GM12892 (cell line): ENCODE measurements at places on chromosomes 5 and 9.

- no peak for DNase-seq
Measured at GRCh38 chr9:113178087-113178486, 27.3 kb downstream of the SLC31A2 start.

GRCh38 chr5:39661026-39661779, 236.4 kb upstream of the DAB2 start:
- DNase-seq = no peak

GRCh38 chr5:88230546-88231066, 38.0 kb downstream of the TMEM161B start:
- DNase-seq = no peak

DNA sequence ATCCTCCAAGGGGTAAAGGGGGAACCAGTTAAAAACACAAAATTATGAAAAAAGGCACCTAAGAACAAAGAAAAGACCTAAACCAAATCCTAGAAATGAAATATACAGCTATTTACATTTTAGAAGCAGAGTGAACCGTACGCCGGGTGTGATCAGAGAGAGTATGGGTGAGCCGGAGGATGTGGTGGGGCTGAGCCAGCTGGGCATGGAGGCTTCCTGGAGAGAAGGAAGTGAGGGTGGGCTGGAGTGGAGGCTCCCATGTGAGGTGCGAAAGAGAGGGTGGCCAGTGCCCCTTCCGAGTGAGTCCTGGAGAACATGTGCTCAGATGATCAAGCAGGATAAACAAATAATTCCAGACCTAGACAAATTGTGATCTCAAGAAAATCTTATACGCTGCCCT, 111.6 kb downstream of the CACNA1B start:
- DNase-seq = no peak

DNA sequence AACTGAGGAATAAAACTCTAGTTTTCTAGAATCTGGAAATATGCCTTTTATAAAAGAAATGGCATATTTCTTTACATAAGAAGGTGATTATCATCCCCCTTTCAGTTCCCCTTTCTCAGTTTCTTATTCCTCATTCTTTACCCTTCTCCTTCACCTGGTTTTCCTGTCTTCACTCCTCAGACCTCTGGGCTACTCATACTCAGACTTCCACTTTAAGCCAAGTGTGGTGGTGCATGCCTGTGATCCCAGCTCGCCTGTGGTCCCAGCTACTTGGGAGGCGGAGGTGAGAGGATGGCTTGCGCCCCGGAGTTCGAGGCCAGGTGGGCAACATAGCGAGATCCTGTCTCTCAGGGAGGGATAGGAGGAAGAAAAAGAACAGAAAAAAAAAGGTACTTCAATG, 57.2 kb downstream of the RANBP6 start:
- no peak for DNase-seq

GRCh38 chr5:86337667-86338460, 279.9 kb upstream of the COX7C start:
- no peak for DNase-seq

GRCh38 chr5:40334242-40334635, 345.5 kb upstream of the PTGER4 start:
- no peak for DNase-seq

- no peak for DNase-seq
Measured at GRCh38 chr9:74493512-74493911, 3.6 kb upstream of the RORB start.

- DNase-seq = no peak
Measured at GRCh38 chr5:148938522-148938882, 112.1 kb downstream of the ADRB2 start.

DNA sequence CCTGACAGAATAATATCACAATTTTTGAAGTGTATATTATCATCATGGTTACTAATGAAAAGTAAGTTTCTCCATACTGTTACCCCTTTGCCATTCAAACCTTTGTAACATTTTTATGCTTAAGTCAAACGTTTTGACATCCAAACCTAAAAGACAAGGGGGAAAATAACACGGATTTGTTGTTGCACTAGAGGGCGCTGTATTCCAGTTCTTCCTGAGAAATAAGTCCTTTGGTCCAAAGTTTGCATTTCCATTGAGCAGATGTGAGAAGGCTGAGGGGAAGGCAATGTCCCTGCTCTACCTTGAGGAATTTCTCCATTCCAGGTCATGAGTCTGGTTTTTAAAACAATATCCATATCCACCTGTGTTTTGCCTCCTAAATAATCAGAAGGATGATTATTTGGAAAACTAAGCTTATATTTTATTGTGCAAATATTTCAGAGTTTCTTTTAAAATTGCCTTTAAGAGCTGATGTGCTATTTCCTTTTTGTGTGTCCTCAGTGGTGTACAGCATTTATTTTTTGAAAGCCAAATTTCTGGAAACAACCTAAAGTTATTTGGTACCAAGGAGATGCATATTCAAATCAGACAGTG, 9.7 kb downstream of the LECT2 start:
- DNase-seq = no peak

GRCh38 chr5:128228521-128228920, 145.0 kb downstream of the SLC12A2 start:
- no peak for DNase-seq

GRCh38 chr9:70257991-70258691, 637 bp upstream of the SMC5 start:
- DNase-seq = peak; percentile 1

DNA sequence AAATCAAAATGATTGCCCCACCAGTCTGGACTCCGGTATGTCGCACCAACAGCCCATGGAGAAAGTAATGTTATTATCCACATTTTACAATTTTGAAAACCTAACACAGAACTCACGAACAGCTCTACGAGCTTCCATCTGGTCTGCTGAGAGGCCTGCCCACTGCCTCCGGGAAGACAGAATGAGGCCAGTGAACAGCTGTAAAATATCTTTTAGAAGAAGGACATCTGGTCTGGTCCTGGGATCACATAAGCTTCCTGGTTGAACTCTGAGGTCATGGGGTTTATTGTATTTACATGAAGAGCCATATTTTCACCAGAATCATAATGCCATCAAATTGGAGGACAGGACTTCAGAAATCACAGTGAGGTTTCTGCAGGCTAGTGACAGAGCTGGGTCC, 89.0 kb downstream of the FRMD3 start:
- no peak for DNase-seq

DNA sequence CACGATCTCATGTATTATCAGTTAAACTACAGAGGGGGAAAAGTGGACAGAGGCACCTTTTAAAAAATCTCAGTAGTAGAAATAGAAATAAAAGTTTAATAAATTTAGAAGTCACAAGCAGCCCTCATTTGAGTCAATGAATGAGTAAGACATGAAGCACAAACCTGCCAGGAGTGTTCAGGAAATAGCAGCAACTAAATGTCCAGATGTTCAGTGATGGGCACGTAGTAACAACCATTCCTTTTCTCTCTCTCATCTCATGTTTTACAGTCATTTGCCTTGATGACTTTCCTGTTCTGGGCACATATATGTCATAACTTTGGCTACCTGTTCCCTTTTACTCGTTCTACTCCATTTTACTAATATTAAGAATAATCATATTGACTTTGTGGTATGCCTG, 17.7 kb downstream of the ISOC1 start:
- DNase-seq = no peak

DNA sequence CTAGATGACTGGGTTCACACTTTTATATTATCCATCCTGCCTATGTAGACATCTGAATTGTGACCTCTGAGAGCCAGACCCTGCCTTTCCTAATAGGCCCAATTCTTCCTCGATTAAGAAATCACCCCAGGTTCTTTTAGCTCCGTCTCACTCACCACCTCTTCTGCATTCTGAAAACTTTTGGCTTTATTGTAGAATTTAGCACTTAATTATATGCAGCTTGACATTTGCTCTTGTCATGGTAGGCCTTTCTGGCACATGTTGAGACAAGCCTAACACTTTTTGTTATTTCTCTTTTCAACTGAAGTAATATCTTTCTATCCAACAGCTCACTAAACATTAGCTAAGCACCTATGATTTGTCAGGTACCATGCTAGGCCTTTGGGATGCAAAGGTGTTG, 163.3 kb downstream of the INSYN2B start:
- DNase-seq = no peak

- peak; percentile 98 for DNase-seq
Measured at GRCh38 chr9:134443174-134444037, 117.2 kb downstream of the RXRA start.

- DNase-seq = no peak
Measured at GRCh38 chr9:94928691-94929368, 202.3 kb downstream of the AOPEP start.

DNA sequence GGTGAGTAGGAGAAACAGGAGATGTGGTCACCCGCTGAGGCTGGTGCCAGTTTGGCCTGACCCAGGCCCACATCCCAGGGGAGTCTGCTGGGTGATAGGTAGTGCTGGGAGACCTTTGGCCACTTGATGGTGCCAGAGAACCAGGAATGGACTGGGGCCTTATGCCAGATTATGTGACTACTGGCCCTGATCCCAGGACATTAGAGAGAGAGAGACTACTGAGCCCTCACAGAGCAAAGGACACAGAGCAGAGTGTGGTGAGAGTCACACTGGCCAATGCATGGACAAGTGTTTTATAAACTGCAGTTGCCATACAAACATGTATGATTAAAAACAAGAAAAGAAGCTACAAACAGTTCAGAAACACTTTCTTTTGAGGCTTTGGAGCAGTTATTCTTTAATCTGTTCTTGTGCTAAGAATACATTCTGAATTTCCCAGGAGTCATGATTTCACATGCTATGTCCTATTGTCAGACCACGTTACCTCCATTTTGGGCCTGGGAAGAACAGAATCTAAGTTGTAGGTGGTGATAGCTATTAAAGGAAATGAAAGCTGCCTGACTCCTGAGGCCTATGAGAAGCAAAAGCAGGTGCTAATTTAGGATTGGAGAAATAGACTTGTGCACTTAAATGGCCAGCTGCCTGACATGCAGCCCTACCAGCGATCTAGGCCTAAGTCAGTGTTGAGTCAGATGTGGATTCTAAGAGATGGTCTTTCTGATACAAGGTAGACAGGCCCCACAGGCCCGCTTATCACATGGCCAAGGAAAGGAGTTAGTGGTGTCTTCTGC, 32.6 kb upstream of the TMOD1 start:
- DNase-seq = peak; percentile 39

DNA sequence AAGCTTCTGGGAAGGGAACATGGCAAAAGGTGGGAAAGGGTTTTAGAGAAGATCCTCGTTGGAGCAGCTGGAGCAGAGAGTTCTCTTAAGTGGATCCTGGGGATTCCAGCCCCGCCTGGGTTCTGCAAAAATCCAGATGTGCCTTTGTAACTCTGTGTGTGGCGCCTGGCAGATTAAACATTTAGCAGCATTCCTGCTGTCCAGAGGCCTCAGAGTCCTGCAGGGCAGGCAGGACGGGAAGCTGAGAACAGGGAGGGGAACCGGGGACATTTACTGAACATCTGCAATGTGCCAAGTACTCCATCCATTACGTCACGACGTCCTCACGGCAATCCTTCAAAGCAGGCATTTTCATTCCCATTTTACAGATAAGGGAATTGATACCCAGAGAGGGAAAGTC, 6.0 kb downstream of the EIF4E1B start:
- DNase-seq = no peak

- no peak for DNase-seq
Measured at GRCh38 chr5:135303582-135304173, 95.4 kb downstream of the MACROH2A1 start.

GRCh38 chr9:20117986-20118385, 329.1 kb upstream of the SLC24A2 start:
- no peak for DNase-seq

DNA sequence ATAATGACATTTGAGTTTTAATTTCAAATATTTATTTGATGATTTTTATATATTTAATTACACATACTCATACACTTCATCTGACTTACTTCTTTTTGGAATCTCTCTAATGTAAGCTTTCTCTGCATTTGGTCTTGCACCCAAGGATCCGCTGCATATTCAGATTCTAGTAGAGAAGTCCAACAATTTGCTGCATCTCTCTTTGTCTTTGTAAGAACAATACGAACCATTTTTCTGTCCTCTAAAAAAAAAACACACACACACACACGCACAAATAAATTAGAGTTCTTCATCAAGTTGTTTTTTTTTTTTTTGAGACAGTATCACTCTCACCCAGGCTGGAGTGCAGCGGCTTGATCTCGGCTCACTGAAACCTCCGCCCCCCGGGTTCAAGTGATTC, 3.1 kb downstream of the NUDCD2 start:
- no peak for DNase-seq

- no peak for DNase-seq
Measured at GRCh38 chr9:486156-486555, 271.5 kb downstream of the DOCK8 start.

GRCh38 chr5:72837524-72838096, 21.1 kb downstream of the TNPO1 start:
- DNase-seq = no peak

- DNase-seq = no peak
Measured at GRCh38 chr5:69090158-69090557, 3.7 kb upstream of the SLC30A5 start.

DNA sequence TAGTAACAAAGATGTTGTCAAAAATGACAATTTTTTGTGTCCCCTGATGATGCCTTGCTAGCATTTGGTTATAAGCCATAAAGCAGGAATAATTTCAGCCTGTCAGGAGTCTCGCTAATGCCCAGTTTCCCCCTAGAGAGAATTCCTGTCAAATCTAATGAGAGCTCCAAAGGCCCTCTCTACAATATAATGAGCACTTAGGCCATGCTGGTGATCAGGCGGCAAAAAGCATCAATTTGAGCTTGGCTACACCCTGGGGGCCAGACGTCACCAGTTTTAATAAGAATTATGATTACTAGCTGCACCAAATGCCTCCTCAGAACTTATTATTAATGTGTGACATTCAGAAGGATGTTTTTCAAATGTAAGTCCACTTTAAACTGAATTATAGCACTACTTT, 6.1 kb downstream of the TLE1 start:
- no peak for DNase-seq

GRCh38 chr5:58085800-58086199, 374.1 kb downstream of the PLK2 start:
- no peak for DNase-seq

DNA sequence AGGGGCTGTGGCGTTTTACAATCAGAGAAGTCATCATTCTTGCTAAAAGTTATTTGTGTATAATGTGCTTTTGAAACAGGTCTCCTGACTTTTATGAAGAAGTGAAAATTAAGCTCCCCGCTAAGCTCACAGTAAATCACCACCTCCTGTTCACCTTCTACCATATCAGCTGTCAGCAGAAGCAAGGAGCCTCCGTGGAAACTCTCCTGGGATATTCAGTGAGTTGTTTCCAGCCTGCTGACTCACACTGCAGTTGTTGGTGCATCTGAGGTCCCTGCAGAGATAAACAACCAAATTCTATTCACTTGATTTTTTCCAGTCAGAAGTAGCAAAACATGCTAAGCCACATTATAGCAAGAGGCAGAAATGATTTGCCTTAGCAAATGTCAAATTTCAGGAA, 156.7 kb downstream of the DOCK8 start:
- no peak for DNase-seq

GRCh38 chr5:96432216-96433065, 607 bp downstream of the PCSK1 start:
- no peak for DNase-seq

- DNase-seq = no peak
Measured at GRCh38 chr5:78046006-78046405, 248.5 kb downstream of the AP3B1 start.

GRCh38 chr5:4212981-4213819, 617.6 kb downstream of the IRX1 start:
- DNase-seq = no peak

- DNase-seq = no peak
Measured at GRCh38 chr9:87465816-87466215, 31.9 kb upstream of the DAPK1 start.
